Activated CD8-positive, alpha-beta memory T cell treated with anti-CD3 and anti-CD28 coated beads for 4 hours (primary cell): ENCODE measurements at places on chromosomes 12 and 14.

- DNase-seq, result no peak
Measured at GRCh38 chr14:91417983-91418386, 365 bp upstream of the CCDC88C start.

DNA sequence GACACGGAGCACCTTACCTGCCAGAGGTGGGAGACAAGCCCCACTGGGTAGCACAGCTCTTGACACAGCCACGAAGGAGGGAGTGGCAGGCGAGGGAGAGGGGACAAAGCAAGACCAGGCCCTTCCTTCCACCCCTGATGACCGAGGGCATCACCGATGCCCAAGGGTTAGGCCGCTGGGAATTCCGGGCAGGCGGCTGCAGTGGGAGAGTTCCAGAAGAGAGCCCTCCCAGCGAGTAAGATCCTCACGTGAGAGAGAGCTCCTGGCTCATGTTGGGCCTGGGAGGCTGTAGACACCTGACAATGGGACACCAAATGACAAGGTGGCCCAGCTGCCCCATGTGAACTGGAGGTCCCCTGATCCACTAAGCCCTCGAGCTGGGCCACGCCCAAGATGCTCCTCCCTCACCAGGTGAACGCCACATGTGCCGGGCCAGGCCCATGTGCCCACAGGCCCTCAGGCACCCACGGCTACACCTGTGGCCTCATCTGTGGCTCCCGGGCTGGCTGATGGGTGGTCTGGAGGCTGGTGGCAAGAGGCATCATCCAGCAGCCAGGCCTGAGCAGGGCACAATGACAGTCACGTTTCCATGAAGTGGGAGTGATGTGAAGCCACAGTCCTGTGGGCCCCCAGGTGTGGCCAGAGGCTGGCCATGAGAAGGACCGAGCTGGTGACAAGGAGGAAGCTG, 32.1 kb upstream of the C14orf180 start:
- no peak for DNase-seq

DNA sequence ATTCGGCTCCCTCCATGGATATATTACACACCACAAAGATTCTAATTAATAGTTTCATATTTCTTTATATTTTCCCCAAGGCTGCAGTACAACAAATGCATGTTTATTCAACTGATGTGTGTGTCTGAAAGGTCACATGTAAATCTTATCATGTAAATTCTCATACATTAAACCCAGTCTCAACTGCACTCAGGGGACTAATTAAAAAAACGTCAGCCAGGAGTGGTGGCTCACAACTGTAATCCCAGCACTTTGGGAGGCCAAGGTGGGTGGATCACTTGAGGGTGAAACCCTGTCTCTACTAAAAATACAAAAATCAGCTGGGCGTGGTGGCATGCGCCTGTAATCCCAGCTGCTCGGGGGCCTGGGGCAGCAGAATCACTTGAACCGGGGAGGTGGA, 67.8 kb downstream of the MAP3K9 start:
- DNase-seq, result no peak

DNA sequence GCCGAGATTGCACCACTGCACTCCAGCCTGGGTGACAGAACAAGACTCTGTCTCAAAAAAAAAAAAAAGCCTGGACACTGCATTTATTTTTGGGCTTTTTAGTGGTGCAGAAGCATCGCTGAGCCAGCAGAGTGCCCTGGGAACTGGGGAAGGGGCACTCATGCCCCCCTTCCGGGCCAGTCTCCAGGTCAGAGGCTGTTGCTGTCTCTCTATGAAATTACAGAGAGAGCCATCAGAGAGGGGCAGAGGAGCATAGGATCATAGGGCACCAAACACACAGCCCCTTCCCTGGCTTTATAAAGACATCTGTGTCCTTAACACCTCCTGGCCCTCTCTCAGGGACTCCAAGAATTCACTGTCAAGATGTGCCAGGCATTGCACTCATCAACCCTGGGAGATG, 195.8 kb downstream of the CALM1 start:
- DNase-seq, result no peak

- no peak for DNase-seq
Measured at GRCh38 chr12:79897617-79898016, 37.3 kb downstream of the PPP1R12A start.

GRCh38 chr12:14396071-14396470, 30.6 kb downstream of the ATF7IP start:
- DNase-seq, result no peak

GRCh38 chr14:78737116-78737515, 566.9 kb downstream of the NRXN3 start:
- no peak for DNase-seq

DNA sequence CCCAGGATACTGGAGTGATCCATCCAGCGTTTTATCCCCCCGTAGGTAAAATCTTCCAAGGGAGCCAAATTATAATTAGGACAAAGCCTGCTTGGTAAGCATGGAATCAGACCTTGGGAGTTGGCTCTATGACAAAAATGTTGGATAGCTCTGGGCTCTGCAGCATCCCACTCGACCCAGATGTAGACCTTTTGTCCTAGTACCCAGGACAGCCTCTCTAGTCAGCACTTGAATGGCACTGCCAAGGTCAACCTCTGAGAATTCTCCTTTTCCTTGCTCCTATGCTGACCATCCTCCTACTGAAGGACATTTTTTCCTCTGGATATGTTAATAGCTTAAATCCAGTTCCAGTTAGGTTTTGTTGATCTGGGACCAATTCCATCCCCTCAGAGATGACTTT, 104.7 kb upstream of the SLC35F4 start:
- no peak for DNase-seq

DNA sequence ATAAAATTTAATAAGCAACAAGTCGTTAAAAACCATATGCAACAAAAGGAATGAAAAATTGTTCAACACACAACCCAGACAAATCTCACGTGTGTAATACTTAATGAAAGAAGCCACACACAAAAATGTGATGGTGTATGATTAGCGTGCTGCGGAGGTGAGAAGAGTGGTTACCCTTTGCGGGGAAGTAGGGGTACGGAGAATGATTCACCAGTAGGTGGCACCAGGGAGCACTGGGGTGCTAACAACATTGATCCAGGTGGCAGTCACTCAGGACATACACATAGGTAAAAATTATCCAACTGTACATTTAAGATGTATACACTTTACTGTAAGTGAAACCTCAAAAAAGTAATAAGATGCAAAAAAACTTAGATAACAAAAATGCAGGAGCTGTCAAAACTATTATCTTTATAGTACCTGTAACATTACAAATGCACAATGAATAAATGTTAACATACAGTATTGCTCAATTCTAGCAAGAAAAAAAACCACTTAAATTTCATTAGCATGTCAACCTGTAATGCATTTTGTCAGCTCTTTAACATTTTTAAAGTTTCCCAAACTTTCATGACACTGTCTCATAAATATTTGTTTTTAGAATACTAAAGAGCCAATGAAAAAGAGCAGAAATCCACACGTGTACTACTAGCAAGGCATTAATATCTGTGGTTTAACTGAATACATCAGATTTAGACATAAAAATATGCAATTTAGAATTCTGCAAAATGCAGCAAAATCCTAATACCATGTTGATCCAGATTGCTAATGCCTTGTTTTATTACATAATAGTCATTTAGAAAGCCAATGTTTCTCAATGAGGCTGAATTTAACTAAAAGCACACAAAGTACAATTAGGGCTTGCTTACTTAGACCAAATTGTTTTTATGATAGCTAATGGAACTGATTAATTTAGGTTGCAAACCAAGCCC, 46.7 kb downstream of the TMCC3 start:
- peak; percentile 13 for DNase-seq

GRCh38 chr12:124914392-124915238, at the start of gene UBC:
UBC (minus strand) TSS chr12:124914650; CDS start chr12:124913771, 879 bp downstream.
- peak; percentile 80 for DNase-seq

DNA sequence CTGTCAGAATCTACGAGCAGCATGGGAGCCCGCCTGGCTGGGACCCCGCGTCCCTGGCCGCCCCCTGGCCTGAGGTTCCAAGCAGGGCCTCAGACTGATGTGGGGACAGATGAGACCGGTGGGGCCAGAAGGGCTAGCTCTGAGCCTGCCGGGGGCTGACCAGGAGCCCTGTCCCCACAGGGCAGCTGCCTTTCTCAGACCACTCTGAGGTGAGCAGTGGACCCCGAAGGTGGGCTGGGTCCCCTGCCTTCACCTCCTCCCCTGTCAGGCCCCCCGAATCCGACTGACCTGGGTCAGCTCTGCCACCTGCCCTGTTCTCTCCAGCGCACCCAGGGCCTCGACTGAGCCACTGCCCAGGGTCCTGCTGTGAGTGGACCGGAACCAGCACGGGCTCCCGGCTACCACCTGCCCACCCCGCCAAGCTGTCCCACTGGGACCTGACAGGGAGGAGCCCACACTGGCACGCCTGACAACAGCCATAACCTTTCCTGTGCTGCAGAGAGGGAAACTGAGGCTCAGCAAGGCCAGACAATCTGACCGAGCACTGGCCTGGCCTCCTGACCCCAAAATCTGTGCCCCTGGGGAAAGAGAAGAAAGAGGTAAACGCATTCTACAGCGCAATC, 29.7 kb upstream of the TMEM179 start:
- DNase-seq, result no peak

- no peak for DNase-seq
Measured at GRCh38 chr12:3307389-3307788, 183.6 kb upstream of the PRMT8 start.

DNA sequence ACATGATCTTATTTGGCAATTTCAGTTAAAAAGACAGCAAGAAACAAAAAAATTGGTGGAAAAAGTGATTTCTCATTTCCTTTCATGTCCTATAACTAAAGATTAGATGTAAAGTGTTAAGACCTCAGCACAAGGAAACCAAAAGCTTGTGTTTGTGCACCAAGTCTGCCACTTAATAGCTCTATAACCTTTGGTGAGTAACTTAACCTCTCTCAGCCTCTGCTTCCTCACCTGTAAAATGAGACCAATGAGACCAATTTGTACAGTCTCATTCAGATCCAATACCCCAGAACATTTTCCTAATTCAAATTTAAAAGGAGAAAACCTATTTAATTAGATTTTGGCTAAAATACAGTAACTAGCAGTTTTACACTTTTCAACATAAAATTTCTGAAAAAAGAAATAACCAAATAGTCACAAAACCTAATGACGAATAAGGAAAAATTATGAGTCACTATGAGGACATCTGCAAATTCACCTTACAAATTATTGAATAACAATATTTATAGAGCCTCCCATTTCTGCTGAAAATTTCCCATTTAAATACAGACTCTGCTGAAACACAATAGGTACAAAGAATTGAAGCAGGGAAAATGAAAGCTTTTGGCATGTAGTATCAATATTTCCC, 71.1 kb downstream of the EPS8 start:
- DNase-seq, result no peak

DNA sequence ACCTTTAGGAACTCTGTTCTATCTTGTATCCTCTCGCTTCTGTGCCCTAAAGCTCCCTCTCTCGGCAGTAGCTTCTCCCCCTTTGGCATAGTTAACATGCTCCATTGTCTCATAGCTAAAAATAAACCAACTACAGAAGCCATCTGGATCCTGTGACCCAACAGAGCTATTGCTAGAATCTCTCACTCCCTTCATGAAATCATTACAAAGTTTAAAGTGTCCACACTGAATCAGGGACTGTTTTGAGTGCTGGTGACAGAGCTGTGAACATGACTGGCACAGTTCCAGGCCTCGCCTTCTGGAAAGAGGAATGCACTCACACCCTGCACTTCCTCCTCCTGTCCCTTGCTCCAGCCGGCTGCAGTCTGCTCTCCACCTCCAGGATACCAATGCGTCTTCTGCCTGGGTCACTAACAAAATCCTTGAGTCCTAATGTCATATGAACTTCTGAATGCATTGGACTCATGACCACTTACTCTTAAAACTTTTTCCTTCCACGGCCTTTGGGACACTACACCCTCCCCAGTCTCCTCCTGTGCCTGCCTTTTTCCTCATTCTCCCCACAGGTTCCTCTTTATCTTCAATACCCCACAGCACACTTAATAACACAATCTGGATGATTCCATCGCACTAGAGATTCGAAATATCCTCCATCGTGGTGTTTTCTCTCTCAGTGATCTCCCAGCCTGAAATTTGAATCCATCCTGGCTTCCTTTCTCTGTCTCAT, 13.2 kb downstream of the PLBD1 start:
- no peak for DNase-seq

GRCh38 chr12:47850153-47851084, 30.7 kb upstream of the HDAC7 start:
- DNase-seq, result no peak

DNA sequence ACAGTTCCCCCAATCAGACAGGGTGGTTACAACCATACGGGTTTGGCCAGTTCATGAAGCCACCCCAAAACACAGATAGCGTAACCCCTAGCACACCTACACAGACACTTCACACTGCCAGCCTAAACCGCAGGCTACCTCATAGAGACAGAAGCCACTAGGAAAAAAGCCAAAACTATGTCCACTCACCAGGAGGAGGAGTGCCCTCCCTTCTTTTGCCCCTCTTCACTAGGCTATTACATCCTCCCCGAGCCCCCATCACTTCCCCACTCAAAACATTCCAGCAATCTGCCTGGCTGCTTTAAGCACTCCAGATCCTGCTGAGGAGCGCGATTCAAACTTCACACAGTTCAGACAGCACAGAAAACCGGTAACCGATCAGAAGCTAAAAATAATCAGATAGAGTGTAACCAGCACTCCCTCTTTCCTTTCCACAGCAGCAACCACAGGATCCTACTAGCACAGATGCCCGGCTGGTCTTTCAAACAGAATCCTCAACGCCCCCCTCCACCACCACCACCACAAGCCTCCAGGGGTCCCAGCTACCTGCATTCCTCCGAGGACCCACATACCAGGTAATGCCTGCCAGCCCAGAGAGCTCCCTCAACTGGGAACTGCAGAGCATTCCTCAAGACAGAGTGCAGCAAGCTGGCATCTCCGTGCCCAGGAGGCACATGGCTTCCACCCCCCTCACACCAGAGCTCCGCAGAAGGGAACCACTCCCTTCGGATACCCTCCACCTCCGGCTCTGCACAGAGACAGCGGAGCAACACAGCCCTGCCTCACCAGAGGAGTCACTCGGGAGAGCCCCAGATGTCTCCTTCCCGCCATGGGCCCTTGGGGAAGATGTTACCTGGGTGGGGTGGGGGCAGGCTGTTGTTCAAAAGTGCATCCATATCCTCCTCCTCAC, 1.5 kb downstream of the CHD4 start:
- no peak for DNase-seq

DNA sequence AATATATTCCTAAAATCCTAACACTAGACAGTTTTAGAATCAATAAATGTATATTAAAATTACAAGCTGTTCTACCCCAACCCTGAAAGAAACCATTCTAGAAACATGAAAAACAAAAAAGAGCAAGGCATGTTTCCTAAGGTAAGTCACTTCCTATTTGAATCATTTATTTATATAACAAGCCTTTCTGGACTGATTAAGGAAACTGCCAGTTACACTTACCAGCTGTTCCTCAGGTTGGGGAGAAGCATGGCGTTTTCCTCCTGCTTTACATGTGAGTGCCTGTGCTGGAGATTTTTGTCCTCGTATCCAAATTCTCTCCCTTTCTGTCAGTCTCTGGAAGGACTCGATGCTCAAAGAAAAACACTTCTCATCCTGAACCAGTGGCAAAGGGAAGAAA, 183.3 kb downstream of the EFCAB11 start:
- DNase-seq, result no peak

- no peak for DNase-seq
Measured at GRCh38 chr12:102294568-102294967, 96.9 kb upstream of the PMCH start.

GRCh38 chr14:21248739-21249411, 20.4 kb downstream of the HNRNPC start:
- no peak for DNase-seq

- DNase-seq, result no peak
Measured at GRCh38 chr12:96014943-96015599, 18.9 kb upstream of the HAL start.
